ENCODE measurements at places on chromosomes 12 and 14. TPM values are rescaled to one million over a fixed set of nuclear protein-coding genes. Genes with fewer than 3 reads are reported as not detected.

GRCh38 chr12:130651188-130651959, 64.7 kb downstream of the RIMBP2 start:
- H3K36me3 ChIP-seq = no peaks in the 10 kb centered on the region
- H3K4me1 ChIP-seq = peaks cover 4% of the 10 kb centered on the region
- H3K27me3 ChIP-seq = no peaks in the 10 kb centered on the region

- no peaks in the 10 kb centered on the region for H3K36me3 ChIP-seq
- no peak overlapping the region for H3K4me3 ChIP-seq
- H3K27me3 ChIP-seq = peaks cover 17% of the 10 kb centered on the region
- no peak for DNase-seq
Measured at GRCh38 chr14:34128665-34129064, 177.8 kb upstream of the EGLN3 start.

DNA sequence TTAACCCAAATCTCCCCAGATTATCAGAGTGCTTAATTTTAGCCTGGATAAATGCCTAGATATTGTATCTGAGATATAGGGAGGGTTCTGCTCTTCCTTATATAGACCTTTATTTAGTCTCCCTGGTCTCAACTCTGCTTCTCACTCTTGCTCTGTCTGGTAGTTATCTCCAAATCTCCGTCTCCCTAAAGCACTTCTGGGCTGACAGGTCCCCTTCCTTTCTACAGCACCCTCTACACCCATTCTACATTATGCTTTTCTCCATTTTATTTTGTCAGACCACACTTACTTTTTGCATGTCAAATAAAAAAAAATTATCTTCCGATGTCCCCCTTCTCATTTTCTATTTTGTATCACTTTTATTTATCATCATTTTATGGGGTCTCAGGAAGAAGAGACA, 2.0 kb upstream of the ERC1 start:
- H3K36me3 ChIP-seq = peaks cover 3% of the 10 kb centered on the region
- peaks cover 4% of the 10 kb centered on the region for H3K27me3 ChIP-seq

The TAS2R19 gene
- total RNA-seq = 3.1 TPM

The TMEM179 gene
- total RNA-seq = 5.6 TPM

DNA sequence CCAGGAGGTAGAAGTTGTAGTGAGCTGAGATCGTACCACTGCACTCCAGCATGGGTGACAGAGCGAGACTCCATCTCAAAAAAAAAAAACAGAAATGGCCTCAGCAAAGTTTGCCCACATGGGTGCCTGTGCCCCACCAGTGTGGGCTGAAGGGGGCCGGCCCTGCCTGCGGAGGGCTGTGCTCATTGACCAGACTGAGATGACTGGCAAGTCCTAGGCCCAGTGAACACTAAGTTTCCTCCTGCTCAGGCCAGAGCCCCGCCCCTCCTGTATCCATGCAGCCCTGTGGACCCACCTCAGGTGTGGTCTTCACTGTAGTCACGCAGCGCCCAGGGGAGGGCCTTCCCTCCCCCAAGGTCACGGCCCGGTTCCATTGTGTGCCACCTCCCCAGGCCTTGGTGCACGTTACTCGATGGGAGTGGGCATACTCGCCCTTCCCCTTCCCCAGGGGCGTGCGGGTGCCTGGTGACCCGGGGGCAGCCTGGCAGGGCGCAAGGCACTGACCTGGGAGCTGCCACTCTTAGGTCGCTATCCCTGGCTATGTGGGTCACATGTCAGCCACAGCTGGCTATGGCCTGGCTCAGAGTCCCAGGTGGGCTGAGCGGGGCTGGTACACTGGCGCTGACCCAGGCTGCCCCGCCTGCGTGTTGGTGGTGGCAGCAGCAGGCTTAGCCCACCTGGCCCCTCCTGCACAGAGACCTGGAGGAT, 16.1 kb downstream of the INF2 start:
- DNase-seq = no peak
- H3K36me3 ChIP-seq = peaks cover 4% of the 10 kb centered on the region
- H3K27ac ChIP-seq = no peak overlapping the region
- no peaks in the 10 kb centered on the region for H3K27me3 ChIP-seq
- no peak overlapping the region for H3K4me3 ChIP-seq
